NCI-H2029 treated with DMSO at 0.1 percent for 48 hours (cell line): ENCODE measurements at places on chromosomes 16 and 17.

GRCh38 chr17:59972778-59973177 lies 8.2 kb upstream of the RNFT1 start:
- DNase-seq, result no peak

DNA sequence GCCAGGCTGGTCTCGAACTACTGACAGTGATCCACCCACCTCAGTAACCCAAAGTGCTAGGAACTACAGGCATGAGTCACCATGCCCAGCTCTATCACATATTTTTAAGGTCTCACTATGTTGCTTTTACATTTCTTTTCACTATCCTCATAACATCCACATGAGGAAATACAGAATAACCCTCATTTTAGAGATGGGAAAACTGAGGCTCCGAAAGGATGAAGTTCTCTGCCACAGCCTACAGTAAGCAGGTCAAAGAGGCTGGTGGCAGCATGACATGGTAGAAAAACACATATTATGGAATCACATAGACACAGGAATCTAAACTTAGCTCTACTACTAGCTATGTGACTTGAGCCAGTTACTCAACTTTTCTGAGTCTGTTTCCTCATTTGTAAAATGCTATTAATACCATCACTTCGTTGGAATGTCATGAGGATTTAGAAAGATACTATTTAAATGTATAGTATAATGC lies 32.2 kb downstream of the APPBP2 start:
- DNase-seq, result no peak

GRCh38 chr16:1781758-1782407 lies 488 bp downstream of the SPSB3 start:
- no peak for DNase-seq

- no peak for DNase-seq
Measured at GRCh38 chr17:6340708-6341107, 94.2 kb downstream of the AIPL1 start.

GRCh38 chr17:5355421-5356129 lies 63.9 kb downstream of the NUP88 start:
- DNase-seq, result no peak

GRCh38 chr17:20154286-20155000 lies 145.3 kb downstream of the SPECC1 start:
- DNase-seq, result no peak

DNA sequence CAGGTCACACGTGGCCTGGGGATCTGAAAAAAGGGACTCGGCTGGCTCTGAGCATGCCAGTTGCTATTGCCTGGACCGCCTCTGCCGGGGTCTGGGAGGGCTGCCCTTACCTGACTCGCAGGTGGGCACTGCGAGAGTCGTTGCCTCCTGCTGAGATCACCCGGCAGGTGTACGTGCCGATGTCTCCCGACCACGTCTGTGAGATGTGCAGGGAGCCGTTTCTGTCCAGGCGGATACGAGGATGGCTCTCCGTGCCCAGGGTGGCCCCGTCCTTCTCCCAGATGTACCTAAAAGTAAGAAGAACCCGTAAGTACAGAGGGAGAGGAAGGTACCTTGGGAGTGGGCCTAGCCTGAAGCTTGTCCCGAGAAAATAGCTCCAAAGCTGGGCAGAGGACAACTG lies 112.0 kb upstream of the CDC42EP4 start:
- no peak for DNase-seq

DNA sequence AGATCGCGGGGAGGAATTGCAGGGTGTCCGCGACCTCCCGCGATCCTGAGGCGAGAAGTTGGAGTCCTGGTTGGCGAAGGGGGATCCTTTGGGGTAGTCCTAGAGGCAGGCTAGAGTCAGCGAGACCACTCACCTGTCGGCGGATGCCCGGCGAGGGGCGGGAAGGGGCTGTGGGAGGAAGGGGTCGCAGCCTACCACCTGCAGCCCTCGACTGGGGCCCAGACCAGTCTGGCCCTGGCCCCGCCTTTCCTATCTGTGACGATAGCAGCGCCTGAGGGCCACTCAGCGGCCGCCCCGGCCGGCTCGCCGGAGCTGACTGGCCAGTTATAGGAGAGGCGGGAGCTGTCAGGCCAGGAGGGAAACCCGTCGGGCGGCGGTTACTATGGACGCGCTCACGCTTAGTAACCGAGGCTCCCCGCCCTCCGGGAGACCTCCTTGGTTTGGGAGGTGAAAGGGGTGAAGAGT lies at the start of gene TEKT3:
Gene TEKT3, minus strand, starts transcription at position 213 of the 465 bp plus-strand sequence. CDS start 10,012 bp downstream, outside the sequence.
- peak; percentile 16 for DNase-seq

GRCh38 chr16:22272870-22273650 lies 24.1 kb upstream of the POLR3E start:
- no peak for DNase-seq

DNA sequence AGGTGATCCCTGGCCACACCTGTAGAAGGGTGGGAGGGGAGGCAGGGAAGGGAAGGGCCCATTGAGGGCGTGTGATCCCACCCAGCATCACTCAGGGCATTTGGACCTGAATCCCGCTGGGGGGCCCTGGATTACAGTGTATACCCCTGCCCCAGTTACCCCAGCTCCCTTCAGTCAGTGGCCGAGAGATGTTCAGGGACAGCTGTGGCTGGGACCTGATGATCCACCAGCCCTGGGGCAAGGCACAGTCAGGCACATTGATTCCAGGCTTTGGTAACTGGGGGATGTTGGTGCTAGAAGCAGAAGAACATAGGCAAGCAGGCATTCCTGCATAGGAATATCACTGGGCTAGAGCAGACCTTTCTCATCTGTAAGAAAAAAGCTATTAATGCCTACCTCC lies 170.3 kb downstream of the FOXL1 start:
- no peak for DNase-seq

- no peak for DNase-seq
Measured at GRCh38 chr16:58331024-58331707, 36.3 kb upstream of the PRSS54 start.

- no peak for DNase-seq
Measured at GRCh38 chr17:64448665-64449512, at the start of gene MILR1. MILR1 (plus strand) TSS chr17:64449115; CDS start chr17:64449169, 54 bp downstream.

GRCh38 chr17:66570447-66571195 lies 264.3 kb upstream of the CACNG5 start:
- no peak for DNase-seq

GRCh38 chr17:8149419-8150193 lies 2.6 kb downstream of the PER1 start:
- DNase-seq, result no peak

DNA sequence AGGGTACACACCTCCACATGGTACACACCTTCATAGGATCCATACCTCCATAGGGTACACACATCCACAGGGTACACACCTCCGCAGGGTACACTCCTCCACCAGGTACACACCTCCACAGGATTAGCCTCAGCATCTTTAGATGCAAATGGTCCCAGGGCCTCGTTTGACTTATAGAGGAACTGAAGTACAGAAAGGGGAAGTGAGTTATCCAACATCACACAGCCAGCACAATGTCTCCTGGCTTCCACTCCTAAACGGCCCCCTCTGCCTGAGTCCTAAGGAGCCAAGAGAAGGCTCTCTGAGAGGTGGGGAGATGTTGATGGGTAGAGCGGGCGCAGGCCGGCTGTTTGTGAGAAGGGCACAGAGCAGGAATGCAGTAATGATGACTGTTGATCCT lies 12.0 kb downstream of the FOXN1 start:
- DNase-seq, result no peak

DNA sequence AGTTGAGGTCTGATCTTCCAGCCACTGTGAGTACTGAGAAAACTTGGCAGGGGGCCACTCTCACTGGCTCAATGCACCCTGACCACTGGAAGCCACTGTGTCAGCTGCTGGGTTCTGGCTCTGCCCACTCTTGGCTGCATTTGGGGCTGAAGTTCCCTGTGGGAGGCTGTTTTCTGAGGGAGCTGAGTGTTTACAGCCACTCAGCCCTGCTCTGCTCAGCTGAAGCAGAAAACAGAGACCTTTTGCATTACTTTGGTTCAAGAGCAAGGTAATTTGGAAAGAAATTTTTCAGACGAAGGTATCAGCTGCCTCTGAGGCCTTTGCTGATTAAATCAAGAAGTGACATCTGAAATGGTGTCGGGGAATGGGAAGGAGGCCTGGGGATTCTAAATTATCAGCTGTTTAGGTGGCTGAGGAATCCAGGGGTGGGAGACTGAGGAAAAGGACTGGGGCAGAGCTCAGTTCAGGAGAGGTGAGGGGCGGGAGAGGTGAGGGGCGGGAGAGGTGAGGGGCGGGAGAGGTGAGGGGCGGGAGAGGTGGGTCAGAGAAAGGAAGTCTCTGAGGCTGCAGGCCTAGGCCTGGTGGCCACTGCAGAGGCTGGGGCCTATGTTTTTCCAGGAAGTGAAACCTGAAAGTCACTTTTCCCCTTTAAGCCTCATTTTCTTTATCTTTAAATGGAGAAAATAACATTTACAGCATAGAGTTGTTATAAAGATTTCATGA lies at the start of gene ACSM5:
Gene ACSM5, plus strand, starts transcription at position 137 of the 723 bp plus-strand sequence. CDS start 1,951 bp downstream, outside the sequence.
- DNase-seq, result peak; percentile 57

DNA sequence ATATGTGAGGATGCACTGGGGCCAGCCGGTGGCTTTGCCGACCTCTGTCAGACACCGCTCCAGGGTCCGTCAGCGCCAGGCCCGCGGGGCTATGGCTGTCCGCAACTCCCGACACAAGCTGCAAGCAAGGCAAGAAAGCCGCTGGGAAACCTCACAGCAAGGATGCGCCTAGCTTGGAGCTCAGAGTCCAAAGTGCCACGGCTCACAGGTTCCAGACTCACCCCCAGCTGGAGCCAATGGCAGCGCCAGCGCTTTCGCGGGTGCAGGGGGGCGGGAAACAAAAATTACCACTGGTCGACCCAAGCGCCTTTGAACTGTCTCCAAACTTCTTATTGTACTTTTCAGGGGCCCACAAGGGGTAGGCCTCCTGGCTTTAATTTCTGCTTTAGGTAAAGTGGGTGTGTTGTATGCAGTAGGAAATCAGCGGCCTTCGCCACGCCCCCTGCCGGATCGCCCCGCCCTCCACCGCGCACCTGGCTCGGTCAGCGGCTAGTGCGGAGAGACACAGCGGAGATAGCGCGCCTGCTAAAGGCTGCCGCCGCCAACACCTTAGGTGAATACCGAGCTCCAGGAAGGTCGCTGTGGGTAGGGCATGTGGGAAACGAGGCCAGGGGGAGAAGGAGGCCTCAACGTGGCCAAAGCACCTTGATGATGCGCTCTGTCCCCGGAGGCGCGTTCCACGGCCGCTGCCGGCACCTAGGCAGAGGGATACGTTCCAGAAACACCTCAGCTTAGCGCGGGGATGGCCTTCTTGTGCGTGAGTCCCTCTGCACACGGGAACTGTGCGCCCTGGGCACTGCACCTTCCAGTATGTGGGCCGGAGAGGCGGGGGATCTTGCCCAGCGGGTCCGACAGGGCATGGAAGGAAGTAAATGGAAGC lies 61.0 kb upstream of the RBL2 start:
- no peak for DNase-seq

DNA sequence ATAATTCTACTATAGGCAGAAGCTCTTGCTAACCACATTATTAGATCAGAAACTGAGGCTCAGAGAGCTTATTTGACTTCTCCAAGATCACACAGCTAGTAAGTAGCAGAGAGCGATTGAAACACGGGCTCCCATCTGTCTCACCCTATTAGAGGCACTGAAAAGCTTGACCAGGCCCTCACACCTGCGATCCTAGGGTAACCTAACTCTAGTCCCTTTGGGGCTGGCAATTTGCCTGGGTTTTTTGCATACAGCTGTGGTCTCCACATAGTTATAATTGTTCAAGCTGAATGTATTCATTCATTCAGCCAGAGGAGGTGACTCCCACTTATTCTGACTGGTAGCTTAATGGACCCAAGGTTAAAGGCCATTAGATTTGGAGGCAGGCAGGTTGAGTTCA lies 121.2 kb downstream of the ANKFN1 start:
- no peak for DNase-seq

DNA sequence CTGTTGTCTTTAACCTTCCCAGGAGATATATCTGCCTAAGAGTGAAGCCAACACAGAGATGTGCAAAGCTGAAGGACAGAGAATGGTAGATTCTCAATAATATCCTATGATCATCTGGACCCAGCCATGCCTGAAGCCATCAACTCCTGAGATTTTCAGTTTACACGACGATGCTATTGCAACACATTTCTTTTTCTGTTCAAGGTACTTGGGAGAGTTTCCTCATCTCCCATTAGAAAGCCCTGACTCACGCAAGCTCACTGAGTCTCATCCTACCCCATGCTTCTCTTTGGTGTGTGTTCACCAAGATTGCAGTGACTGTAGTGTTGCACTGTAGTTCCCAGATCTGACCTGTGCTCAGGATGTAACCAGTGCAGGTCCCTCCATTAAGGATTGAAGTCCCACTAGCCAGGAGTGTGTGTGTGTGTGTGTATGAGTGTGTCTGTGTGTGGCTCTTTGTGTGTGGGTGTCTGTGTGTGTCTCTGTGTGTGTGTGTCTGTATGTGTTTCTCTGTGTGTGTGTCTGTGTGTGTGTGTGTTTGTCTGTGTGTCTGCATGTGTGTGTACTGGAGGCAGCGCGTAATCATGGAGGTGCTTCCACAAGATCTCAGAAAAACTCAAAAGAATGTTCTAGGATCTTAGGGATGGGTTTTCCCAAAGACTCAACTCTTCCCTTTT lies 15.5 kb downstream of the CES1 start:
- DNase-seq, result no peak

- DNase-seq, result no peak
Measured at GRCh38 chr17:76781056-76781982, 43.4 kb downstream of the MFSD11 start.
